Activated CD4-positive, alpha-beta T cell treated with anti-CD3 and anti-CD28 coated beads, Interleukin-2, Interleukin-4, amounts not matched to agents 100 ng/mL and 50 ng/mL, durations not matched to agents 16 hours and 8 hours (primary cell): ENCODE measurements at places on chromosomes 12 and 14.

DNA sequence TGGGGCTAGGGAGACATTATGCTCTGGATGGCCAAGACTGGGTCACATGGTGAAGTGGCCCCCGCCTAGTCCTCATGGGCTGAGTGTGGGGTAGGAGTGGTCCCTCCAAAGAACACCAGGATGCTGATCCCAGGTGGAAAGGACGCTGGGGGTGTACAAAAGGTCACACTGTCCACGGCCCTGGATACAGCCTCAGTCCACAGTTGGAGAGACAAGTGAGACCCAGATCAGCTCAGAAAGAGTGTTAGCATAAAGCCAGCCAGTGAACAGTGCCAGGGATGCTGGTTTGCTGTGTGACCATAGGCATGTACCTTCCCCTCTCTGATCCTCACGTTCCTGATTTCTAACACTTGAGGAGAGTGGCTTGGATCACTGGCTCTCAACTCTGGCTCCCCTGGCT lies 13.4 kb upstream of the OAS2 start:
- DNase-seq: no peak

DNA sequence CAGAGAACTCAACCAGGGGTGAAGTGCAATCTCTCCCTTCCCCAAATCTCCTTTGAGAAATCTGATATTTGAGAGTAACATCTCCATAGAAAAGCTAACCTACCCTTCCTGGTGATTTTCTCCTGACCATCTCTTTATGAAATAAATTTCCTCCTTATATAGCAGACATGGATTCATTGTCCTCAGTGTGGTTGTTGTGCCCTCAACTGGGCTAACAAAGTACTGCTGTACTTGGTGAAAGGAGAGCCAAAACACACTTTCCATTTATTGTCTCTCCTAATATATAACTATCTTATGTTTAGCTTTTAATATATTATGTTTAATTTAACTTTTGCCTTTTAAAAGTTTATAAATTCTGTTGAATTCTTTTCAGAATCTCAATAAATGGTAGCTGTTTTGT lies 65.1 kb upstream of the SLCO1B1 start:
- no peak for DNase-seq

- peak; percentile 15 for DNase-seq
Measured at GRCh38 chr14:64095620-64096019, 198.6 kb downstream of the ESR2 start.

DNA sequence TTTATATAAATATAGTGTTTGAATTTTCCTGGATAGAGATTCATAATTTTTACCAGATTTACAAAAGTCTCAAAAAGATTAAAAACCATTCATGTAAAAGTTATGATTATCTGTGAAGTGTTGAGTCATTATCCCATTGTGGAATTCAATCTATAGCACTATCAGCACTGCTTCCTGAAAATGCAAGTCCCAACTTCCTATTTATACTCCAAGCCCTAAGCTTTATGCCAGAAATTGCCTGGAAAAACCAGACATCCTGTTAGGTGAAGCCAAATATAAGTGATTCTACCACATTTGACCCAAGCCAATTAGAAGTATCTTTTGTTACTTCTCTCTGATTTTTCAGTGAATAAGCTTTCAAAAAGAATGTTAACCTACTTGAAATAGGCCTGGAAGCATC lies 129.1 kb downstream of the GPR135 start:
- no peak for DNase-seq

DNA sequence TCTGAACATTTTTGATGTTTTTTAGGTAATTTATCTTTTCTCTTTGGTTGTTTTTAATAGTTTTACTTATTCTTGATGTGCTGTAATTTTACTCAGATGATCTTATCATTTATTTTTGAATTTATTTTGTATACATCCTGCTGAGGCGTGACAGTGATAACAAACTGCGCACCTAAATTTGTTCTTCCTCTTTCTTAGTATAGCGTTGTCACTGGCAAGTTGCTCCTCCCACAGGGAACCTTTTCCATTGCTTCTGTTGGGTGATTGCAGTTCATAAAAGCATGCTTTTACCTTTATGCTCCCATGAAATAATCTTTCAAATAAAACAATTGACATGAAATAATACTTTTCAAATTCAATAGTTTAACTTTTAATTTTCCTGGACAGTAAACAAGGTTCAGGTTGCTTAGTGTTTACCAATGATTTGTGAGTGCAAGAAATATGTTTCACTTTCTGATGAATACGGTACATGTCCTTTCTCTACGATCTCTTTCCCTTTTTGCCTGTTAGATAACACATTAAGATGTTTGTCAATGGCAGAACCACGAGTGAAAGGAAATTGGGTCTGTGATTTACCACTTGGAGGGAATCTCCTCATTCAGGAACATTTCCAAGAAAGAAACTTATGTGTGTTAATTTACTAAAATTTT lies 223.3 kb downstream of the CCDC91 start:
- DNase-seq: no peak

DNA sequence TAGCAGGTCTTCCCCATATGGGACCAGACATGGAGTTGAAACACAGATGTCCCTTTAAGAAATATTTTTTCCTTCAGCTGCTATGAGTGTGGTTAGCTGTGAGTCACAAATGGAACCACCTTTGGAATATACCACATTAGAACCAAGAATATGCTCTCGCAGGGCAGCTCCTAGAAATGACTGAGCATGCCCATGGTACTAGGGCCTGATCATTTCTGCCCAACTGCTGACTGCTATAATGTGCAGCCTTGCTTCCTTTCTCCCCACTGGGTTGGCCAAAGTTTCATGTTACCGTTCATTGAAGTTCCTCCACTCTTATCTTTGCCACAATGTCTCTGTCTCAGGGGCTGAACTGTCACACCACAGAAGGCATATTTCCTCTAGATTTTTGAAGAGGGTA lies 1074.6 kb downstream of the FLRT2 start:
- no peak for DNase-seq

- no peak for DNase-seq
Measured at GRCh38 chr14:99322731-99323599, 51.0 kb upstream of the BCL11B start.

DNA sequence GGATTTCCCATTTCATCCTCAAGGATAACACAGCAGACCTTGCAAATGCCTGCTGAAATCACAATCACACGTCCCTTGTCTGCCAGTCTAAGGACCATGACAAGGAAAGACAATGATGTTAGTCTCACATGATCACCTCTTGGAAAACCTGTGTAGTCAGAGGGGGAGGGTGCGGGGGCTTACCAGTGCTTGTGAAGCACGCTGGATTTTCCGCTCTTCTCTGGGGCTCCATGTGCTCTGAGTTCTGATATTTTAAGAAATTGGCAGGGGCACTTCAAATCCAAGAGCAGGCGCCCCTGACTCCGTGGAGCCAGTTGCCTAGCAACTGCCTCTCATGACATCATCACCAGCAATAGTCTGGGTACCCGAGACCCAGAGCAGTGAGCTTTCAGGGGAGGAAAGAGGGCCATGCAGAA lies 200.9 kb upstream of the C14orf180 start:
- DNase-seq: no peak

- DNase-seq: no peak
Measured at GRCh38 chr14:36646664-36647416, 14.8 kb upstream of the PAX9 start.

DNA sequence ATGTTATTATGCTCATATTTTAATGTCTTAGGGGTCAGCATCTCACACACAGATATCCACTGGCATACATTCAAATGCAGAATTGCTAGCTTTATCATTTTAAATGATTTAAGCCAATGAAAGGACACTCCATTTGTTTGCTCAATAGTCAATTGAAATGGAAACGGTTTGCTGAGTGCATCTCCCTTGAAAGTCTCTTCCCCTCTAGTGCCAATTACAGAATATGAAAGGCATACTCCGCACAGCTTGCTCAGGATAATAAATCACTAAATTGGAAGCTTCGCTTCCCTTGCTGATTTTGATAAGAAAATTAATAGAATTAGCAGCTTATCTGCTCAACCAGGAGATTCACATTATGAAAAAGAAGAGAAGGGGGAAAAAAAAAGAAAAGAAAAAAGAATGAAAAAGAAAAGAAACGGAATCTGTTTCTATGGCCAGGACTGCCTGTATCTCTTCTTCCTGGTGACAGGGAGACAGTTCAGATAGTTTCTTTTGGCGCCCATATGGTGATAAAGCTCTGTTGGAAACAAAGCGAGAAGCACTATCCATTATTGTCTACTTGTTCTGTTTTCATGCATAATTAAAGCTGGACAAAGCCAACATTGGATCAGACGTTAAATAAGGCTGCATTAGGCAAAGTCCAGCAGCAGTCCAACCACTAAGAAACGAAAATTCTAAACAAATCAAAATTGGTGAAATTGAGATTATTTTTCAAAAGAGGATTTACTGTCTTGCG lies 225.0 kb downstream of the GXYLT1 start:
- no peak for DNase-seq

DNA sequence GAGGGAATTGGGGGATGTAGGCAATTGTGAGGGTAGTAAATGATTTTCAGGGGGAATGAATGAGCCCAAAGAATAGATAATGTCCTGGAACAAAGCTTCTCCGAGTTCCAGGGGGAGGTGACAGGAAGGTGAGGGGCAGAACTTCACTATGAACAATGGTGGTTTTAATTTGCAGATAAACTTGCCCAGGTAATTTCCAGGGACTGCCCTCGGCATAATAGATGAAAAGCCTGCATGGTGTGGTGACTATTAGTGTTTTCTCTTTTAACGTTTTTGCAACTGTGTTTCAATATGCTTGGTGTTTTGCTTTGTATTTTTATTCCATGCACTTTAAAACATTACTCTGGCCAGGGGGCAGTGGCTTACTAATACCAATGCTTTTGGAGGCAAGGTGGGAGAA lies 325.2 kb upstream of the RGS6 start:
- no peak for DNase-seq

GRCh38 chr14:38256533-38256840 lies 594 bp upstream of the CLEC14A start:
- DNase-seq: no peak

DNA sequence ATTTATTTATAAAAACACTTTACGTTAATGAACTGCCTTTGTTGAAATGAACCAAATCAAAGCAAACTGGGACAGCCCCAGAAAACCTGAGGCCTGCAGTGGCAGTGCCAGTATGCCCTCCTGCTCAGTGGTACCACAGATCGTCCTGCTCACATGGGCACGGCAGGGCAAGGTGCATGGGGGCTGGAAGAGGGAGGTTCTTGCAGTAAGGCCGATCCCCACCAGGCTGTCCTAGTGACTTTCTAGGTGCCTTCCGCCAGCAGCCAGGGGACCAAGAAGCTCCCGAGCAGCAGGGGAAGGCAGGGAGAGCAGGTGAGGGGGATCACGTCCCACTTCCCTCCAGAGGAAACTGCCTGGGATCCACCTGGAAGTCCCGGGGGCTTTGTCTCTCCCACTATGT lies 63.9 kb downstream of the TESC start:
- no peak for DNase-seq

- peak; percentile 83 for DNase-seq
Measured at GRCh38 chr14:61475316-61475715, 153.9 kb downstream of the PRKCH start.

DNA sequence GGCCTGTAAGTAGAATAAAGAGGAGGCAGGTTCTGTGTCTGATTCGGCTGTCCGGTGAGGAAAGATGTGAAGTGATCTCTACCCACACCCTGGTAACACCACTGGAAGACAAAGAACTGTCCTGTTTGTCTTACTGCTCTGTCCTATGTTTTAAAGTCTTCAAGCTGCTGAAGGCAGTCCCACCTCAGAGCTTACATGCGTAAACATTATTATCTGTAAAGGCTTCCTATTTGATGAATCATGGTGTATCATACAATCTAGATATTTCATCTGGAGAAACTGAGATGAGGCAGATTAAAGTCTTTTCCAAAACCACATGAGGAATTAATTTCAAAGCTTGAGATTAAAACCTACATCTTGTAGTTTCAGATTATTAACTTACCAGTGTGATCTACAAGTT lies 427.6 kb downstream of the ZFP36L1 start:
- DNase-seq: no peak

GRCh38 chr12:96350982-96351381 lies 49.3 kb downstream of the CDK17 start:
- DNase-seq: peak; percentile 30

- no peak for DNase-seq
Measured at GRCh38 chr12:63981343-63981742, 136.8 kb downstream of the SRGAP1 start.
